PC-9 (cell line): ENCODE measurements at places on chromosomes 2 and 18. TPM values are rescaled to one million over a fixed set of nuclear protein-coding genes. Genes with fewer than 3 reads are reported as not detected.

NTSR2 gene
- not detected in 2 replicates for total RNA-seq

TRAF3IP1 gene
- total RNA-seq, result 50.2 and 51.7 TPM in 2 replicates

- H3K4me1 ChIP-seq, result no peaks in the 10 kb centered on the region
- no peak overlapping the region for H3K4me3 ChIP-seq
- no peaks in the 10 kb centered on the region for H3K27me3 ChIP-seq
- H3K36me3 ChIP-seq, result no peaks in the 10 kb centered on the region
- H3K27ac ChIP-seq, result no peak overlapping the region
These were observed 94.6 kb downstream of the PTH2R start for GRCh38 chr2:208501206-208501605.

- no peak overlapping the region for H3K4me3 ChIP-seq
- peaks cover 41% of the 10 kb centered on the region for H3K36me3 ChIP-seq
- peaks cover 19% of the 10 kb centered on the region for H3K4me1 ChIP-seq
- no peak for DNase-seq
- H3K27me3 ChIP-seq, result no peaks in the 10 kb centered on the region
- H3K27ac ChIP-seq, result peak overlapping the region; percentile 58
These were observed 12.1 kb downstream of the MXD1 start for GRCh38 chr2:69926849-69927515.
